Cardiac muscle cell (in vitro differentiated cells and primary cell): ENCODE measurements at places on chromosomes 7 and 10. TPM values are rescaled to one million over a fixed set of nuclear protein-coding genes. Genes with fewer than 3 reads are reported as not detected.

Gene RNF32
- 0.92 and 3.2 TPM in 2 replicates for total RNA-seq

DNA sequence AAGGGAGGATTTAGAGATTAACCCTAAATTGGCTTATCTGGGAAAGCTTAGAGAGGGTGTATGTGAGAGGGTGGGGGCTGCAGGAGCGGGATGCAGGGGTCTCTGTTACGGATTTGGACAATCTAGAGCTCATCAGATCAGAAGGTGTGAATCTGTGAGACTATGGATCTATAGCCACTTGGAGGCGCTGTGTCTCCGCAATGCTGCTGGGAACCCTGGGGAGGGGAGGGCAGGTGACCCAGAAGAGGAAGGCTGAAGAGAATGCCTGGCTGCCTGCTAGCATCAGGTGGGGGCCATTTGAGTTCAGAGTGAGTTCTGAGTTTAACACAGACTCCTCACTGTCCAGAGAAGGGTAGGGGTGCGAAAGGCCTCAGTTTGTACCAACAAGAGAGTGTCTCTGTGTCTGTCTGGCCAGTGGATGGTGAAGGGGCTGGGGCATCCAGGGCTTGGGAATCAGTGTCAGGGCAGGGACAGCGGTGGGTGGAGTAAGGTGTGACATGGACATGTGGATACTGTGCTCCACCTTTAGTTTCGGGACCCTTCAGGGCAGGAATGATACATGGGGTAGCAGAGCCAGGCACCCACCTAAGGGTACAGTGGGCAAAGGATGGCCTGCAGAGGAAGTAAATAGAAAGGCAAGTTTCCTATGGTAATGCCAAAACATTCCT is 187.3 kb upstream of the PRSS58 start:
- H3K27me3 ChIP-seq = no peaks in the 10 kb centered on the region
- no peak overlapping the region for H3K27ac ChIP-seq
- DNase-seq = no peak
- H3K36me3 ChIP-seq = no peaks in the 10 kb centered on the region
- no peaks in the 10 kb centered on the region for H3K4me1 ChIP-seq

Gene TUBAL3
- not detected in 2 replicates for total RNA-seq

Gene WIPF3
- total RNA-seq = 1.3 and 2.8 TPM in 2 replicates

DNA sequence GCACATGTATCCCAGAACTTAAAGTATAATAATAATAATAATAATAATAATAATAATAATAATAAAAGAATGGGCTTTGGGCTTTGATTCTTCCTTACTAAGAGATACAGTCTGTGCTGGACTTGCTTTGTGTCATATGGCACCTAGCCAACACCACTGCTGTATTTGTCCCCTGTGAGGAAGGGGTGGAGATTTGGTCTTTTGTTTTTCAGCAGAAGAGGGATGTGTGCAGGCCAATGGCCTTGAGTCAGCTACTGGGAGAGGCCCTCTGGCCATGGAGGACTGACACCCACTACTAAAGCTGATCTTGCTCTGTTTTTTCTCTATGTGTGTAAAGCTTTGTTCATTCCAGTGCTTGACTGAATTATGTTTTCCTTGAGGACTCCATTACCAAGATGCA is 573.0 kb upstream of the PCDH15 start:
- no peaks in the 10 kb centered on the region for H3K36me3 ChIP-seq
- H3K4me1 ChIP-seq = no peaks in the 10 kb centered on the region
- H3K4me3 ChIP-seq = no peak overlapping the region
- no peaks in the 10 kb centered on the region for H3K27me3 ChIP-seq

DNA sequence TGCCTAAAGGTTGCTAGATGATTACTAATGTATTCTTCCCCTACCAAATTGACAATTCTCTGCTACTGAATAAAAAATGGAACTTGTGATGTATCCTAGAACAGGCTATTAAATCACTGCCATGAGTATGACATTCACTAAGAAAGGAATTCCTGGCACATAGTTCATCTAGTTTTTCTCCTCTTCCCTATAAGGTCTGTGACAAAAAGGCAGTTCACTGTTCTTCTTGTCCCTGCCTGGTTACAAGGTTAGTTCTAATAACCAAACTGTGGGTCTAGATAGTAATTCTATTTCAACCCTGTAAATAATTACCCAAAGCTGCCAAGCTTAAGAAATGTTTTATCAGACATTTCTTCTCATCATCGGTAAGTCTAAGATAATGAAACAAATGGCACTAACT is 245.6 kb downstream of the BICC1 start:
- H3K27me3 ChIP-seq = no peaks in the 10 kb centered on the region
- no peak overlapping the region for H3K4me3 ChIP-seq
- H3K4me1 ChIP-seq = peaks cover 16% of the 10 kb centered on the region
- peak overlapping the region; percentile 53 for H3K27ac ChIP-seq
- DNase-seq = no peak

GRCh38 chr10:124225029-124225466 is 131.7 kb upstream of the CHST15 start:
- no peaks in the 10 kb centered on the region for H3K27me3 ChIP-seq
- no peaks in the 10 kb centered on the region for H3K36me3 ChIP-seq
- DNase-seq = no peak
- no peak overlapping the region for H3K27ac ChIP-seq
- H3K4me3 ChIP-seq = no peak overlapping the region
- peaks cover 6% of the 10 kb centered on the region for H3K4me1 ChIP-seq

Gene GDF2
- total RNA-seq = 3.5 and 5.8 TPM in 2 replicates

- H3K4me3 ChIP-seq = no peak overlapping the region
- no peak overlapping the region for H3K27ac ChIP-seq
- no peaks in the 10 kb centered on the region for H3K36me3 ChIP-seq
- H3K4me1 ChIP-seq = no peaks in the 10 kb centered on the region
Observed at GRCh38 chr7:22378199-22378980, 21.4 kb upstream of the RAPGEF5 start.

GRCh38 chr10:124708246-124708779 is 35.9 kb downstream of the FAM53B start:
- H3K27me3 ChIP-seq = no peaks in the 10 kb centered on the region
- no peak overlapping the region for H3K4me3 ChIP-seq
- H3K27ac ChIP-seq = peak overlapping the region; percentile 49
- peaks cover 18% of the 10 kb centered on the region for H3K4me1 ChIP-seq
- H3K36me3 ChIP-seq = no peaks in the 10 kb centered on the region

Gene RASSF4
- 53.2 and 63.6 TPM in 2 replicates for total RNA-seq

- DNase-seq = no peak
- H3K4me1 ChIP-seq = no peaks in the 10 kb centered on the region
- no peaks in the 10 kb centered on the region for H3K36me3 ChIP-seq
- no peaks in the 10 kb centered on the region for H3K27me3 ChIP-seq
Observed at GRCh38 chr10:46068117-46068516, 22.0 kb upstream of the MSMB start.

- peak overlapping the region; percentile 12 for H3K27ac ChIP-seq
- DNase-seq = no peak
- peaks cover 23% of the 10 kb centered on the region for H3K36me3 ChIP-seq
- H3K4me1 ChIP-seq = peaks cover 9% of the 10 kb centered on the region
Observed at GRCh38 chr7:92446869-92447344, 375 bp upstream of the GATAD1 start.

GRCh38 chr7:105279688-105280007 is 109.1 kb downstream of the SRPK2 start:
- no peaks in the 10 kb centered on the region for H3K36me3 ChIP-seq
- H3K4me3 ChIP-seq = no peak overlapping the region
- no peak for DNase-seq
- no peak overlapping the region for H3K27ac ChIP-seq

DNA sequence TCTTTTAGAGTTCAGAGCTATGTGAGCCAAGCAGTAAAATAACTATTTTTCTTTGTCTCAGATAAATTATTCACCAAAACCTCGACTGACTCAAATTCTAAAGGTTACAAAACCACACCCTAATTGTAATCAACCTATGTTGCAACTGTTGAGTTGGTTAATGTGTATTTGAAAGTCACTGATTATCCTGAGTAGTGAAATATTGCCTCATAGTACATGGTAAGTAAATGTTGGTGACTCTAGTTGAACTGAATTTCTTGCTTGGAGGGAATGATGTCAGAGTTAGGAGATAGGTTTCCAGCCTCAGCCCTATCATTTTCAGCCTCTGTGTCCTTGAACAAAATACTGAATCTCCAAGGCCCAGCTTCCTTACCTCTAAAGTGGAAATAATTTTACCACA is 3.0 kb upstream of the CYP2C18 start:
- no peak overlapping the region for H3K4me3 ChIP-seq
- H3K36me3 ChIP-seq = no peaks in the 10 kb centered on the region
- no peaks in the 10 kb centered on the region for H3K4me1 ChIP-seq
- no peaks in the 10 kb centered on the region for H3K27me3 ChIP-seq
- no peak overlapping the region for H3K27ac ChIP-seq

GRCh38 chr7:151736403-151736909 is 140.5 kb downstream of the PRKAG2 start:
- H3K36me3 ChIP-seq = no peaks in the 10 kb centered on the region
- peak; percentile 92 for DNase-seq
- peak overlapping the region; percentile 91 for H3K27ac ChIP-seq
- H3K4me1 ChIP-seq = peaks cover 20% of the 10 kb centered on the region
- H3K27me3 ChIP-seq = no peaks in the 10 kb centered on the region
- H3K4me3 ChIP-seq = peak overlapping the region; percentile 7

- no peak for DNase-seq
- H3K4me1 ChIP-seq = peaks cover 14% of the 10 kb centered on the region
- H3K27me3 ChIP-seq = no peaks in the 10 kb centered on the region
- no peak overlapping the region for H3K4me3 ChIP-seq
- no peaks in the 10 kb centered on the region for H3K36me3 ChIP-seq
- H3K27ac ChIP-seq = no peak overlapping the region
Observed at GRCh38 chr7:82323806-82324205, 119.8 kb downstream of the CACNA2D1 start.

DNA sequence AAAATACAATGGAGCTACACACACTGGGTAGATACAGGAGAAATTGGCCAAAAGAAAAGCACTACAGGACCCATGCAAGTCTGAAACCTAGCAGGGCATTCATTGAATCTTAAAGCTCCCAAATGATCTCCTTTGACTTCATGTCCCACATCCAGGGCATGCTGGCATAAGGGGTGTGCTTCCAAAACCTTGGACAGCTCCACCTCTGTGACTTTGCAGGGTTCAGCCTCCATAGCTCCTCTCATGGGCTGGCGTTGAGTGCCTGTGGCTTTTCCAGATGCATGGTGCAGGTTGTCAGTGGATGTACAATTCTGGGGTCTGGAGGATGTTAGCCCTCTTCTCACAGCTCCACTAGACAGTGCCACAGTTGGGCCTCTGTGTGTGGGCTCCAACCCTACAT is 626.3 kb upstream of the POT1 start:
- no peaks in the 10 kb centered on the region for H3K36me3 ChIP-seq
- H3K27me3 ChIP-seq = no peaks in the 10 kb centered on the region
- H3K4me1 ChIP-seq = no peaks in the 10 kb centered on the region
- H3K27ac ChIP-seq = no peak overlapping the region
- no peak overlapping the region for H3K4me3 ChIP-seq
- DNase-seq = no peak

- H3K27me3 ChIP-seq = peaks cover 52% of the 10 kb centered on the region
- no peak overlapping the region for H3K4me3 ChIP-seq
- H3K36me3 ChIP-seq = no peaks in the 10 kb centered on the region
- H3K4me1 ChIP-seq = no peaks in the 10 kb centered on the region
Observed at GRCh38 chr7:29197916-29198315, 3.3 kb downstream of the CHN2 start.

Gene DYNC1I1
- 21.2 and 24.4 TPM in 2 replicates for total RNA-seq

Gene FAM24B
- total RNA-seq = 1.8 TPM in 1 of 2 replicates, not detected in the other

GRCh38 chr10:13183625-13184024 is 22.3 kb downstream of the MCM10 start:
- no peak overlapping the region for H3K4me3 ChIP-seq
- H3K27ac ChIP-seq = no peak overlapping the region
- no peaks in the 10 kb centered on the region for H3K27me3 ChIP-seq
- peaks cover 8% of the 10 kb centered on the region for H3K36me3 ChIP-seq
- no peaks in the 10 kb centered on the region for H3K4me1 ChIP-seq

Gene STEAP4
- total RNA-seq = not detected in 2 replicates

- H3K36me3 ChIP-seq = no peaks in the 10 kb centered on the region
- no peaks in the 10 kb centered on the region for H3K27me3 ChIP-seq
Observed at GRCh38 chr7:144483189-144483588, 79.7 kb upstream of the NOBOX start.

DNA sequence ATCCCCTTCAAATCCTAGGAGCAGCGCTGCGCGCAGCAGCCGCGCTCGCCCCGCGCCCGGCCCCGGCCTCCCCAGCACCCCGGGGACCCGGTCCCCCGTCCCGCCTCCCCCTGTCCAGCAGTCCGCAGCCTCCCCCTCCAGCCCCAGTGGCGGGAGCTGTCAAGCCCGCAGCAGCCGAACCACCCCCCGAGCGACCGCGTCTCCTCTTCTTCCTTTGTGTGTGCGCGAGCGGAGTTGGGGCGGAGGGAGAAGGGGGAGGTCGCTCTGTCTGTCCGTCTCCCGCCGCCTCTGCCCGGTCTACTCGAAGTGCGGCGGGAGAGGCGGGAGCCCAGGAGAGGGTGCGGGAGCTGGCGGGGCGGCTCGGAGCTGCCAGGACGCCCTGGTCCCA is 375 bp upstream of the CHN2 start:
- H3K27me3 ChIP-seq = peaks cover 81% of the 10 kb centered on the region
- DNase-seq = peak; percentile 42
- no peak overlapping the region for H3K27ac ChIP-seq
- peak overlapping the region; percentile 59 for H3K4me3 ChIP-seq

Gene SPDYE2B
- total RNA-seq = not detected in 2 replicates

Gene MOGAT3
- total RNA-seq = not detected in 2 replicates

DNA sequence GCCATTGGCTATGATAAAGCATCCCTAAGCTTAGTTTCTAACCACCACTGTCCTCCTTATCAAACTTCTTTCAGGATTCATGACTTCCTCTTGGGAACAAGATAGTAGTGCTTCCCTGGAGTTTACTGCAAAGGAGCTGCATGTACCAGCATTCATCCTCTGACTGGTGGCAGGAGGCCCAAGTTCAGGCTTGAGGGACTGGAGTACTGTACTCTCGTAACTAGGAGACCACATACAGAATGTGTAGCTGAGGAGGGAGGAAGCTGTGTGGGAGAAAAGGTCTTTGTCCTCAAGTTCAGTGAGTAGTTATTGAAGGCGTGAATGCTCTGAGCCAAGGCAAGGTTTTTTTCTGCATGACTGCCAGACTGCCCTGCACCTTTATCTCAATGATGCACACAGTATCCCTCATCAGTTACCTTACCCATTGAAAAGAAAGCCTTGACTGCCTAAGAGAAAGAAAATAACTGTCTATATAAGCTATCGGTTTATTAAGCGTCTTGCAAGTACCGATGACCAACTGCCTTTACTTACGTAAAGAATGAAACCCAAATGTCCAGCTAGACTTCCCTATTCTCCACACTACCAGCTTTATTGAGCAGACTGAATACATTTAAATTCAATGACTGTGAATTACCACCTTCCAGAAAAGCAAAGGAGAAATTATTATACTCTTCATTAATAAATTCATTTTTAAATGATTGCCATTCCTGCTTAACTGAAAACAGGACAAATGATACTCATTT is 12.8 kb downstream of the SCRN1 start:
- DNase-seq = peak; percentile 14
- no peak overlapping the region for H3K4me3 ChIP-seq
- H3K27ac ChIP-seq = no peak overlapping the region
- H3K4me1 ChIP-seq = peaks cover 3% of the 10 kb centered on the region
